ENCODE measurements at places on chromosomes 12 and 14.
A peak's percentile ranks its signal among the peaks of the same experiment; 100 is the strongest.

DNA sequence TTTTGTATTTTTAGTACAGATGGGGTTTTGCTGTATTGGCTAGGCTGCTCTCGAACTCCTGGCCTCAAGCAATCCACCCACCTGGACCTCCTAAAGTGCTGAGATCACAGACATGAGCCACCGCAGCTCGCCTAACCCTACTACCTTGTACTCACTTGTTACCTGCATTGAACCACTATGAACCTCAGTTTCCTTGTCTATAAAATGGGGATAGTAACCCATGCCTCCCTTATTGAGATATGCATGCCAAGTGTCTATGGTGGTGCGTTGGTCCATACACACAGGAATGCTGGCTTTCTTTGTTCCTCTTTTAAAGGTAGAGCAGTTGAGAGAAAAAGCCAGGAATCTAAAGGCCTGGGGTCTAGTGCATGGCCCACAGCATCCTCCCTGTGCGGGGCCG, 40.9 kb downstream of the KDM2B start:
- no peak overlapping the region for H3K27ac ChIP-seq
- H3K4me1 ChIP-seq = peaks cover 6% of the 10 kb centered on the region
- DNase-seq = no peak
- no peaks in the 10 kb centered on the region for H3K36me3 ChIP-seq
- H3K27me3 ChIP-seq = no peaks in the 10 kb centered on the region

GRCh38 chr12:546265-546919, 86.7 kb downstream of the B4GALNT3 start:
- no peak for DNase-seq
- peaks cover 6% of the 10 kb centered on the region for H3K27me3 ChIP-seq
- peaks cover 15% of the 10 kb centered on the region for H3K4me1 ChIP-seq
- H3K36me3 ChIP-seq = no peaks in the 10 kb centered on the region
- H3K27ac ChIP-seq = no peak overlapping the region

DNA sequence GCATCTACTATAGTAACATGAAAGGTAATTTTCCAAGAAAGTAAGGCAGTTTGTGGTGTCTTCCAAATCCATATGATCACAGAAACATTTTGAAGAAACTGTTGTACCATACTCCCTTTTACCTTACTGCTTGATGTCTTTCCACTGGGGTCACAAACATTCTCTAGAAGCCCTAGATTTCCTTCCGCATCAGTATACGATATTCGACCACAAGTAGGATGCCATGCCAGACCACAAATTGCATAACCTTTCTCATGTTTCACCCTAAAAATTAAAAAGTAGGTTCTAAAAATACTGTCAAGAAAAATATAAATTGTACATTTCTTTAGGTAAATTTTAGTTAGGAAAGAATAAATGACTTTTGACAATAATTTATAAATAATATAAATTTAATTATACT, 26.5 kb downstream of the WDHD1 start:
- H3K27me3 ChIP-seq = no peaks in the 10 kb centered on the region
- H3K36me3 ChIP-seq = no peaks in the 10 kb centered on the region
- no peaks in the 10 kb centered on the region for H3K4me1 ChIP-seq
- no peak overlapping the region for H3K27ac ChIP-seq

GRCh38 chr12:106711316-106711715, 63.2 kb upstream of the RIC8B start:
- DNase-seq = no peak
- no peaks in the 10 kb centered on the region for H3K36me3 ChIP-seq

GRCh38 chr14:61197416-61197815, 83.7 kb downstream of the TMEM30B start:
- H3K4me3 ChIP-seq = no peak overlapping the region
- no peak for DNase-seq
- H3K36me3 ChIP-seq = no peaks in the 10 kb centered on the region
- peaks cover 10% of the 10 kb centered on the region for H3K27me3 ChIP-seq
- no peak overlapping the region for H3K27ac ChIP-seq

GRCh38 chr12:76614364-76614763, 54.8 kb upstream of the OSBPL8 start:
- no peaks in the 10 kb centered on the region for H3K4me1 ChIP-seq
- no peak for DNase-seq
- no peaks in the 10 kb centered on the region for H3K36me3 ChIP-seq
- H3K27ac ChIP-seq = no peak overlapping the region
- no peaks in the 10 kb centered on the region for H3K27me3 ChIP-seq

DNA sequence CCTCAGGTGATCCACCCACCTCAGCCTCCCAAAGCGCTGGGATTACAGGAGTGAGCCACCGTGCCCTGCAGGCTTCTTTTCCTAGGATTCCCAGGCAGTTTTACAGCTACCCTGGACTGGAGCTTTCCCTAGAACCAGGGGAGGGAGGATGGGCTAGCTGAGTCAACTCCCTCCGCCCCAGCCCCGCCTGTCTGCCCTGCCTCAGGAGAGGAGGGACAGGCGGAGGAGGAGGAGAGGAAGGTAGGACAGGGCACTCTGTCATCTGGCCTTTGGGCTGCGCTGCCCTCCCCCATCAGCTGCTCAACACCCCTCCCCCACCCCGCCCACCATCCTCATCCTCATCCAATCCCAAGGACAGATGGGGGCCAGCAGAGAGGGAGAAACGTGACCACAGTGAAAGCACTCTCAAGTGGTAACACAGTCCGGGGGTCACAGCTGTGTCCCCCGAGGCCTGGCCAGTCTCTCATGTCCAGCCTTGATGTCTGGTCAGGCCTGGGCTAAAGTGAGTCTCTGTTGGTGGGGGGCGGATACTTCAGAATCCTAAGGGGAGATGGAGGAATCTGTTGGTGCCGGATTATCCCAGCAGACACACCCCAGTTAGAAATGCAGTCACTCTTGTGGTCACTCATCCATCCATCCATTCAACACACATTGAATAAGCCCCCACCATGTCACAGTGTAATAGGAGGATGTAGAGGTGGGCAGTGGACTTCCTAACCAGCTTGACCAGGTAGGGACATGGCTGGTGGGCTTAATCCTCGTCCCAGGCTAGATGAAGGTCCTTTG, 12.3 kb downstream of the FIGNL2 start:
- H3K27me3 ChIP-seq = no peaks in the 10 kb centered on the region
- no peak overlapping the region for H3K4me3 ChIP-seq

GRCh38 chr14:70881549-70882177, 25.6 kb upstream of the PCNX1 start:
- H3K27me3 ChIP-seq = no peaks in the 10 kb centered on the region
- no peak overlapping the region for H3K27ac ChIP-seq
- DNase-seq = no peak

DNA sequence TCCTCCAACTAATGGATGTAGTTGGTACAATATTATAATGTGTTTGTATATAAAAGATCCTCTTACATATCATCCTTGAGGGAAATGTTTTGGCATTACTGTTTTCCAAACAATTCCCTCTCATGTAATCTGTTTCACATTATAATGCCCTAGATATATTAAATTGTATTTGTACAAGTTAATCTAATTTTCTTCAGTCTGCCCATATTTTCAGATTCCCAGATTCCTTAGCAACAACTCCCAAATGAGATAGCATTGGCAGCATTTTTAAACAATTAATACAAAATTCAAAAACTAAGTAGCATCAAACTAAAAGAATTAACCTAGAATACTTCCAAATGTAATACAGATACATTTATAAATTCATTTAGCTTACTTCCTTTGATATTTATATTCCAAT, 860.2 kb downstream of the C12orf50 start:
- H3K36me3 ChIP-seq = no peaks in the 10 kb centered on the region
- H3K27ac ChIP-seq = no peak overlapping the region
- DNase-seq = no peak
- no peaks in the 10 kb centered on the region for H3K27me3 ChIP-seq
- no peak overlapping the region for H3K4me3 ChIP-seq

GRCh38 chr12:72522411-72522810, 250.2 kb downstream of the TRHDE start:
- H3K36me3 ChIP-seq = no peaks in the 10 kb centered on the region
- no peak overlapping the region for H3K4me3 ChIP-seq
- DNase-seq = no peak
- H3K27me3 ChIP-seq = no peaks in the 10 kb centered on the region
- no peaks in the 10 kb centered on the region for H3K4me1 ChIP-seq

DNA sequence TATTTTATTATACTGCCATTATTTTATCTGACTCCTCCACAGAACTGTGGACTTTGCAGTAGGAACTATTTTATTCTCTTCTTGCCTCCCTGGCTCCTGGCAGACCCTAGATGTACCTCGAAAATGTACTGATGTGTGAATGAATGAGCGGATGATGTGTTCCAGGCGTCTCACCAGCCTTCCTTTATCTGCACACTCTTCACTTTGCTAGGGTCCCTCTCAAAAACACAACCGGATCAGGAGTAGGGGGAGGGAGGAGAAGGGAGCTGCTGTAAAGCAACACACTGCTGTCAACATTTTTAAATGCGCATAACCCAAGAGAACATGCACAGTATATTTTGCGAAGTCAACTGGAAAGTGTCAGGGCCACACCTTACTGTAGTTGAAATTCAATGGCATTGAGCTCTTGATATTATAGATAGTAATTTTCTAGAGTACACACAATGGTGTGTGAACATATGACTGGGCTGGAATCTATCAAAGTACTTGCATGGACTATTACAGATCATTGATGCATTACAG, 36.3 kb downstream of the SRGAP1 start:
- no peak overlapping the region for H3K4me3 ChIP-seq
- peaks cover 7% of the 10 kb centered on the region for H3K4me1 ChIP-seq
- no peaks in the 10 kb centered on the region for H3K36me3 ChIP-seq
- no peak overlapping the region for H3K27ac ChIP-seq
- H3K27me3 ChIP-seq = no peaks in the 10 kb centered on the region
- DNase-seq = no peak

- H3K4me1 ChIP-seq = no peaks in the 10 kb centered on the region
- H3K4me3 ChIP-seq = no peak overlapping the region
- no peaks in the 10 kb centered on the region for H3K27me3 ChIP-seq
- H3K36me3 ChIP-seq = no peaks in the 10 kb centered on the region
These were observed 77.1 kb downstream of the FGD4 start for GRCh38 chr12:32476446-32476845.

GRCh38 chr12:54197010-54197409, 8.2 kb upstream of the SMUG1 start:
- H3K27me3 ChIP-seq = peaks cover 98% of the 10 kb centered on the region
- H3K36me3 ChIP-seq = no peaks in the 10 kb centered on the region
- no peak overlapping the region for H3K27ac ChIP-seq
- no peaks in the 10 kb centered on the region for H3K4me1 ChIP-seq
- no peak overlapping the region for H3K4me3 ChIP-seq

DNA sequence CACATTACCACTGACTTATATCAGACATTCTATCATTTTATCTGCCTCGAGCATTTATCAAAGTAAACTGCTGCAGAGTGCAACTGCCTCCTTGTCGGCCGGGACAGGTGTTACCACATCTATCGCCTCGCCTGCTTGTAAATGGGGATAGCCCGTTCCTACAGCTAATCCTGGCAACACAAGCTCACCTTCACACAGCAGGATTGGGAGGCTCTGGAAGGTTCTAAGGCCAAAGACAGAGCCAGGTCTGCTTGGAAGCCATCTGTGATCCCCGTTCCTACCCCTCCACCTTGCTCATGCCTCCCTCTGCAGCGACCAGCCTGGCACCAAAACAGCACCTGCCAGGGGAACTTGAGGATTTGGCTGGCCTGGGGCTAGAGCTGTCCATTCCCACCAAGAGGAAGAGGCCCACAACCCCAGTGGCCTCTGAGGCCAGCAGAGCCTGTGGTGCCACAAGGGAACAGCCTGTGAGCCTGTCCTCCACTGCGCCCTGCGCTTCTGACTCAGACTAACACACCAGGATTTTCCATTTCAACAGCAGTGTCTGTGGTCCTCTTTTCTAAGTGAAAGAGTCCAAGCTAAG, 114.8 kb upstream of the DIO3 start:
- no peak overlapping the region for H3K4me3 ChIP-seq
- H3K27ac ChIP-seq = no peak overlapping the region
- H3K4me1 ChIP-seq = no peaks in the 10 kb centered on the region
- no peak for DNase-seq
- no peaks in the 10 kb centered on the region for H3K27me3 ChIP-seq

DNA sequence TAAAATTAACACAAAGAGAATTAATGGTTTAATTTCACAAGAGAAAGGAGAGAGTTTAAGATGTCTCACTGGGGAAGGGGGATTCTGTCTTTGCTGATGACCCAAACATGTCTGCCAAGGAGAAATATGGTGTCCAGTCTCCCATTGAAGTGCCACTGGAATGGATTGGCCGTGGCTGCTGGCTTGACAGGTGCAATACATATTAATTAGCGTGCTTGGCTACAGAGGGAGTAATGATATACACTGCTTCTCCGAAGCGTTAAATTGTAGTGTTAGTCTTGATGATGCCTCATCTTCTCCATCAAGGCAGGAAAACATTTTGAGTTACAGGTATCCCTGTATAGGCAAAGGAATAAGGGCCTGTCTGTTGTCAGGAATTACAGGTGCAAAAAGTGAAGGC, 393.4 kb upstream of the TMPO start:
- no peak for DNase-seq
- no peaks in the 10 kb centered on the region for H3K36me3 ChIP-seq
- H3K4me3 ChIP-seq = no peak overlapping the region

DNA sequence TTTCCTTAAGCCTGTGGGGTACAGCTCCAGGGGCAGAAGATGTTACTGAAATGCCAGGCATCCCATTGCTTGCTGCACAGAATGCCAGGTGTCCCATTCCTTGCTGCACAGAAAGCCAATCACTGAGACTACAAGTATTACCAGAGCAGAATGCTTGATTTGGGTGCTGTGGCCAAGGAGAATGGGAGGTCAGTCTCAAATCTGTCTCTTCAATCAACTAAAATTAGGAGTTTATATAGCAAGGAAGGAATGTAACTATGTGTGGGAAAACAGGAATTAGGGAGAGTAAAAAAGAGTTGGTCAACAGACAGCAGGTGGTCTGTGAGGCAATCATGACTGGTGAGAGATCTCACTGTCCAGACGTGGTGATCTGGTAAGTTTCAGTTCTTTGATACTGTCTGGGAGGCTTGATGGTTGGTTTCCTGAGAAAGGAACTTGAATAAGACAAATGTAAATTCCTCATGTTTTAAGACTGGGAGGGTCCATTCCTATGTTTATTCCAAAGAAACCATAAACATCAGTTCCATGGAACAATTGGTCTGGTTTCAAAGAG, 31.2 kb upstream of the VASH1 start:
- no peak overlapping the region for H3K4me3 ChIP-seq
- H3K27ac ChIP-seq = peak overlapping the region; percentile 37
- no peak for DNase-seq
- H3K36me3 ChIP-seq = no peaks in the 10 kb centered on the region

- no peaks in the 10 kb centered on the region for H3K4me1 ChIP-seq
- H3K27ac ChIP-seq = no peak overlapping the region
- no peaks in the 10 kb centered on the region for H3K36me3 ChIP-seq
- H3K4me3 ChIP-seq = no peak overlapping the region
These were observed 153.4 kb downstream of the TMEM132D start for GRCh38 chr12:129750421-129750820.

GRCh38 chr12:113267621-113268020, 46.4 kb downstream of the TPCN1 start:
- no peak overlapping the region for H3K4me3 ChIP-seq
- H3K27me3 ChIP-seq = no peaks in the 10 kb centered on the region
- no peak for DNase-seq
- peaks cover 24% of the 10 kb centered on the region for H3K4me1 ChIP-seq

GRCh38 chr12:106378788-106379187, 21.2 kb downstream of the POLR3B start:
- H3K27me3 ChIP-seq = no peaks in the 10 kb centered on the region
- H3K27ac ChIP-seq = no peak overlapping the region
- no peaks in the 10 kb centered on the region for H3K4me1 ChIP-seq
- no peak for DNase-seq
- H3K36me3 ChIP-seq = peaks cover 90% of the 10 kb centered on the region

All from heart left ventricle (tissue), 16 donors.